Neuronal stem cell (in vitro differentiated cells): ENCODE measurements at places on chromosomes 3 and 15.

- no peak for DNase-seq
- no peaks in the 10 kb centered on the region for H3K36me3 ChIP-seq
- H3K27ac ChIP-seq, result no peak overlapping the region
- no peaks in the 10 kb centered on the region for H3K4me1 ChIP-seq
- H3K4me3 ChIP-seq, result no peak overlapping the region
These were observed 1532.5 kb upstream of the CADM2 start for GRCh38 chr3:83426300-83426699.

GRCh38 chr3:126414961-126415660 lies 20.4 kb downstream of the CFAP100 start:
- no peak for DNase-seq
- no peak overlapping the region for H3K4me3 ChIP-seq
- peaks cover 6% of the 10 kb centered on the region for H3K27me3 ChIP-seq
- no peak overlapping the region for H3K27ac ChIP-seq

GRCh38 chr3:118900737-118901525 lies 133.7 kb downstream of the IGSF11 start:
- H3K4me3 ChIP-seq, result peak overlapping the region; percentile 66
- no peak overlapping the region for H3K27ac ChIP-seq

- H3K36me3 ChIP-seq, result no peaks in the 10 kb centered on the region
- no peak for DNase-seq
- peaks cover 3% of the 10 kb centered on the region for H3K4me1 ChIP-seq
These were observed 128.9 kb downstream of the CHCHD6 start for GRCh38 chr3:126832933-126833332.

DNA sequence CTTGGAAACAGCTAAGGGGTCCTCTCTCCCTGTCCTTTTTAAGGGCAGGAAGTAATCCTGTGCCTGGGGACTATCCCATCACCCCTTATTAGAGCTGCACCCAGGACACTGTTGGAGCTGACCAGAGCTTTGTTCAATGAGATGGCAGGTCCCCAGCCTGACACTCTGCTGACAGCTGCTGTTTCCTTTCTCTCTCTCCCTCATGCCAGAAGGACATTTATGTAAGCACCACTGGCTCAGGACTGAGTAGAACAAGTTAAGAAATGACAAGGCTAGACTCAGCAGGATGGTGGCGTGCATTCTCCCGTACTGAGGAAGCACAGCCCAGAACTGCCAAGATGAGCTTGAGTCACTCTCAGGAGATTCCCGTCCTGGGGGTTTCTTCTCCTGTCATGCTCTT lies 17.3 kb downstream of the GJD2 start:
- H3K27me3 ChIP-seq, result peaks cover 5% of the 10 kb centered on the region
- H3K4me3 ChIP-seq, result no peak overlapping the region
- H3K27ac ChIP-seq, result no peak overlapping the region
- peaks cover 1% of the 10 kb centered on the region for H3K4me1 ChIP-seq
- DNase-seq, result no peak

GRCh38 chr3:24240306-24240705 lies 254.3 kb downstream of the THRB start:
- no peak overlapping the region for H3K4me3 ChIP-seq
- H3K27ac ChIP-seq, result no peak overlapping the region
- no peak for DNase-seq

DNA sequence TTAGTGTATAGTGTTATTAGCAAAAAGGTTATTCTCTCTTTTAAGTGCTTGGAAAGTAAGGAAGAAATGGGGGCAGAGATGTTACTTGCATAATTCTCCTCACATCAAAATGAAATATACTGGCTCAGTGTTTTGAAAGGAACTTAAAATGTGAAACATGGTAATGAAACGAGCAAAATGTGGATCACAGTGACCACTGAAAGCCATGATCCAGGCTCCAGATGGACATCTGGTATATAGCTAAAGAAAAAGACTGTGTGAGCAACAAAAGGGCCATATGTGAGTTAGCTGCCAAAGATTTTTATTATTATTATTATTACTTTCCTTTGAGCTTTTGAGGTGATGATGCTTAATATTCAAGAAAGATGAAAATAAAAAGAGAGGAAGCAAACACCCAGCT lies 89.6 kb downstream of the GAP43 start:
- H3K27ac ChIP-seq, result no peak overlapping the region
- H3K4me3 ChIP-seq, result no peak overlapping the region
- H3K4me1 ChIP-seq, result no peaks in the 10 kb centered on the region
- DNase-seq, result no peak
- H3K36me3 ChIP-seq, result no peaks in the 10 kb centered on the region

DNA sequence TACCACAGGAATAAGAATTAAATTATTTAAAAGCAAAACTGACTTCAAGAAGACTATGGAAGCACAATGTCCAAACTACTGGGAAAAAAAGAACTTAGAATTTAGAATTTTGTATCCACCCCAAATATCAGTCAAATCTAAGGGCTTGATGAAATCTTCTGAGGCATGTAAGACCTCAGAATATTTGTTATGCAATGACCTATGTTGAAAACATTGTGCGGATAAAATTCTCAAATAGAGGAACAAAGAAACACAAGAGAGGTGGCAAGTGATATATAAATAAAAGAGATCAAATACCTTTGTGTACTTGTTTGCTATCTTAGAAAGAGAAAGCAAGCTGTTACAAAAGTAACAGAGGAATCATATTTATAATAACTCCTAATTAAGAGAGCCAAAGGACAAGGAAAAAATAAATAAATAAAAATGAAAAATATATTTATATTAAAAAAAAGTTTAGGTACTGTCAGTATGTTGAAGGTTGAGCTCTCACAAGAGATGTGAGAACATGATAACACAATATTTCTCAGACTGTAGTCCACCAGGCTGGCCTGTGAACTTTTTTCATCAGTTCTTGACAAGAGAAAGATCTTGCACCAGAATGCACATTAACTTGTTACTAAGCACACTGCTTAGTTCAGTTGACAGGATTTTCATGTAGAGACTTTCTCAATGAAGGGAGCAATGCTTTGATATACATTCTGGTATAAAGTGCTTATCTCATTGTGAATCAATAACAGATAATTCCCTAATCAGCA lies 50.0 kb downstream of the CPA3 start:
- DNase-seq, result no peak
- H3K4me1 ChIP-seq, result no peaks in the 10 kb centered on the region
- H3K36me3 ChIP-seq, result no peaks in the 10 kb centered on the region
- no peaks in the 10 kb centered on the region for H3K27me3 ChIP-seq
- no peak overlapping the region for H3K27ac ChIP-seq
- H3K4me3 ChIP-seq, result no peak overlapping the region

GRCh38 chr3:98741121-98741716 lies 21.9 kb upstream of the ST3GAL6 start:
- H3K4me1 ChIP-seq, result peaks cover 1% of the 10 kb centered on the region
- DNase-seq, result no peak
- H3K27ac ChIP-seq, result no peak overlapping the region
- H3K4me3 ChIP-seq, result no peak overlapping the region
- H3K27me3 ChIP-seq, result no peaks in the 10 kb centered on the region
- no peaks in the 10 kb centered on the region for H3K36me3 ChIP-seq

DNA sequence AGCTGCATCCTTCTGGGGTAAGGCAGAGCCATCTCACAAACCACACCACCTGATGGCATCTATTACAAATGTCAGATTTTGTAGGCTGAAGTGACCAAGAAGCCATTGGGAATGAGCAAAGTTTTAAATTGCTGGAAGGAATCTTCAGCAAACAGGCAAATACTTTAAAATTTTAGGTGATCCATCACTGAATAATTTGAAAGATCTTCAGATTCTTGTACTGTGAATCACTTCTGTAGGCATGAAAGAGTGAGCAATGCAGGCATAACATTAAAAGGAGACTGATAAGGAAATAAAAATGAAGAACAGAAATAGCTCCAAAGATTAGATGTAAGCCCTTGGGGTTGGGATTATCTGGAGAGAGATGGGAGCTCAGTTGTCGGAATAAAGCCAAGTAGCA lies 36.0 kb upstream of the ALDH1L1 start:
- H3K36me3 ChIP-seq, result no peaks in the 10 kb centered on the region
- DNase-seq, result no peak
- no peak overlapping the region for H3K27ac ChIP-seq
- H3K27me3 ChIP-seq, result no peaks in the 10 kb centered on the region
- H3K4me3 ChIP-seq, result no peak overlapping the region
- H3K4me1 ChIP-seq, result peaks cover 6% of the 10 kb centered on the region

GRCh38 chr15:78828920-78829319 lies 17.7 kb upstream of the ADAMTS7 start:
- no peak overlapping the region for H3K27ac ChIP-seq
- no peak overlapping the region for H3K4me3 ChIP-seq
- no peaks in the 10 kb centered on the region for H3K36me3 ChIP-seq
- H3K27me3 ChIP-seq, result no peaks in the 10 kb centered on the region

- no peak overlapping the region for H3K27ac ChIP-seq
- no peaks in the 10 kb centered on the region for H3K27me3 ChIP-seq
- H3K36me3 ChIP-seq, result peaks cover 82% of the 10 kb centered on the region
- no peak overlapping the region for H3K4me3 ChIP-seq
These were observed 7.6 kb downstream of the SHF start for GRCh38 chr15:45180201-45180600.

DNA sequence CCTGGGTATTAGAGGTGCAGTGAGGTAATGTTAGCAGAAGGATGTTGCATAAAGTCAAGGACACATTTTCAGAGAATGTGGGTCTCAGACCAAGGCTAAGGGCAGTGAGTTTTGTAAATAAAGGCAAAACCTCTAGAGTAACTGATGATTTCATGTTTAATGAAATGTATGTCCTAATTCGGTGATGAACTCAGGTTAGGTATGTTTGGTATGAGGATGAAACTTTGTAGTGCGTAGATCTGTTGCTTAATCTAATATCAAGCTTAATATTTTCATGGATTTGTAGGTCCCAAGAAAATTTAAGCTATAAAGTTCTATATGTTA lies 3.6 kb downstream of the USP50 start:
- no peak for DNase-seq
- no peaks in the 10 kb centered on the region for H3K36me3 ChIP-seq

DNA sequence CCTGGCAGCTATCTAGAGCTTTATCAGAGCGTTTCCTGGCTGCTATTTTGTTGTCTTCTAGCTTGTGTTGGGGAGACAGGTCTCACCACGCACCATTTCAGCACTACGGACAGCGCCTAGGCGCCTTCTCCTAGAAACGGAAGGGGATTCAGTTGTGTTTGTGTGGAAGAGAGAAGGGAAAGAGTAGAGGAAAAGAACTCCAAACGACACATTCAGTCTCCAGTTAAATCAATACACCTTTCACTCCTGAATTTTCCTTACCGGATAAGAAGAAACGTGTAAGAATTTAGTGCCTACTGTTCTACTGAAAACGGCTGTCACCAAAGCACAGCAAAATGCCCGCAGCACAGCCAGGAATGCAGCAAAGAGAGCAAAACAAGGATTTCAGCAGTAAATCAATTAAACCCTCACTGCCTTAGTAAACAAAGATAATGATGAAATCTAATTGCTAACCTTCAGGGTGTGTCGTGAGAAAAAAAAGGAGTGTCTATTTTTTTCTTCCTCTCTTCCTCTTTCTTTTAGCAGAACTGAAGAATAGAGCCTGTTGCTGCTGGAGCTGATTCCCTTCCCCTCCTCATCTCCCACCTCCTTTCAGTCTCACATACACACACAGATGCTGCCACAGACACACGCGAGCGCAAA lies 412 bp upstream of the CTXN2 start:
- no peaks in the 10 kb centered on the region for H3K36me3 ChIP-seq
- H3K4me1 ChIP-seq, result peaks cover 8% of the 10 kb centered on the region
- no peak overlapping the region for H3K27ac ChIP-seq
- peak overlapping the region; percentile 7 for H3K4me3 ChIP-seq

GRCh38 chr3:10332481-10333348 lies 11.8 kb upstream of the SEC13 start:
- peaks cover 4% of the 10 kb centered on the region for H3K4me1 ChIP-seq
- H3K27me3 ChIP-seq, result no peaks in the 10 kb centered on the region
- H3K27ac ChIP-seq, result no peak overlapping the region
- no peak for DNase-seq
- no peak overlapping the region for H3K4me3 ChIP-seq

GRCh38 chr15:51401051-51401780 lies 59.8 kb downstream of the GLDN start:
- DNase-seq, result no peak
- H3K27me3 ChIP-seq, result no peaks in the 10 kb centered on the region
- no peaks in the 10 kb centered on the region for H3K36me3 ChIP-seq
- no peaks in the 10 kb centered on the region for H3K4me1 ChIP-seq
